Esophagus mucosa (tissue), 1 donor: ENCODE measurements at places on chromosomes 7 and 10. TPM values are rescaled to one million over a fixed set of nuclear protein-coding genes. Genes with fewer than 3 reads are reported as not detected.

The RGS10 gene
- total RNA-seq: 33.9 TPM

The NANOS1 gene
- total RNA-seq: 1.3 TPM

The PDGFA gene
- total RNA-seq: 4.1 TPM

The TOMM7 gene
- total RNA-seq: 253 TPM

The FBH1 gene
- 35.3 TPM for total RNA-seq

The TIMM23 gene
- 42.2 TPM for total RNA-seq

The AHR gene
- 34.3 TPM for total RNA-seq

The NEUROG3 gene
- total RNA-seq: not detected

The TLX1 gene
- total RNA-seq: not detected

The PRTFDC1 gene
- total RNA-seq: 2.1 TPM

The DHX32 gene
- total RNA-seq: 33.6 TPM

The HOXA7 gene
- total RNA-seq: 5.2 TPM

The DENND2A gene
- 1.0 TPM for total RNA-seq

The SVIL gene
- 79.6 TPM for total RNA-seq

The FAM25C gene
- total RNA-seq: not detected

The ASIC3 gene
- 0.52 TPM for total RNA-seq

The OPN1SW gene
- not detected for total RNA-seq

The NUTM2B gene
- total RNA-seq: 0.24 TPM

The ADRA2A gene
- total RNA-seq: 0.44 TPM

The SDK1 gene
- 1.0 TPM for total RNA-seq

The OIT3 gene
- not detected for total RNA-seq

The PKD1L1 gene
- total RNA-seq: 0.36 TPM

The ZNF485 gene
- total RNA-seq: 2.5 TPM

The IGF2BP3 gene
- 3.9 TPM for total RNA-seq

The FFAR4 gene
- 0.16 TPM for total RNA-seq

The CABCOCO1 gene
- total RNA-seq: not detected

The TMEM140 gene
- total RNA-seq: 1.4 TPM

The DNAJC12 gene
- 0.16 TPM for total RNA-seq

The CHAT gene
- not detected for total RNA-seq

The COPS6 gene
- 95.0 TPM for total RNA-seq

The FRG2B gene
- total RNA-seq: not detected

The DLX6 gene
- not detected for total RNA-seq

The ZCCHC24 gene
- total RNA-seq: 3.3 TPM

The PRKAR2B gene
- total RNA-seq: 1.2 TPM

The WDR37 gene
- 12.9 TPM for total RNA-seq

The CDH23 gene
- 1.3 TPM for total RNA-seq

The GNGT1 gene
- 0.08 TPM for total RNA-seq

The FRMPD2 gene
- not detected for total RNA-seq

The HACD1 gene
- total RNA-seq: 19.0 TPM

The SAMD9 gene
- total RNA-seq: 50.9 TPM

The KIF11 gene
- total RNA-seq: 16.8 TPM

The ENTPD7 gene
- total RNA-seq: 16.0 TPM

The POLR3A gene
- total RNA-seq: 8.3 TPM

The SBDS gene
- 75.4 TPM for total RNA-seq

The CALHM3 gene
- total RNA-seq: not detected

The TLL2 gene
- total RNA-seq: 0.12 TPM

The CUZD1 gene
- total RNA-seq: 0.24 TPM

The CALU gene
- 21.4 TPM for total RNA-seq
